ENCODE measurements at places on chromosomes 2 and 18.

GRCh38 chr2:74486141-74486540 is 3.3 kb downstream of the TTC31 start:
- no peak for DNase-seq

DNA sequence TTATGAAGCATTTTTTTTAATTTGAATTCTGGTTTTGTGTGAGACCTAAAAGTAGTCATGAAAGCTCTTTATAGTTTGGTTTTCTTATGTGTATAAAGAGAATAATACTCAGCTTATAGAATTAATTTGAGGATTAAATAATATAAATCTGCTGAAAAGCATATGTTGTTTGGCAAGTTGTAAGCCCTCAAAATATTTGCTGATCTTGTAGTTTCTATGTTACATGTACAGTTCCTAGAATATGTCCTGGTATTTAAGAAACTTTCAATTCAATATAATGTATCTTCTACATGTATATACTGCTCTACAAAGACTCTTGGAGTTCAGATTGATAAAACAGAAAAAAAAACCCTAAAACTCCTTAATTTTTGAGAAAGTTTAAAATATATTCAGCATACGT is 605.5 kb upstream of the FAM98A start:
- no peak for DNase-seq

- DNase-seq, result no peak
Observed at GRCh38 chr2:187936228-187936627, 355.4 kb upstream of the GULP1 start.

- no peak for DNase-seq
Observed at GRCh38 chr2:141438536-141438935, 692.3 kb downstream of the LRP1B start.

DNA sequence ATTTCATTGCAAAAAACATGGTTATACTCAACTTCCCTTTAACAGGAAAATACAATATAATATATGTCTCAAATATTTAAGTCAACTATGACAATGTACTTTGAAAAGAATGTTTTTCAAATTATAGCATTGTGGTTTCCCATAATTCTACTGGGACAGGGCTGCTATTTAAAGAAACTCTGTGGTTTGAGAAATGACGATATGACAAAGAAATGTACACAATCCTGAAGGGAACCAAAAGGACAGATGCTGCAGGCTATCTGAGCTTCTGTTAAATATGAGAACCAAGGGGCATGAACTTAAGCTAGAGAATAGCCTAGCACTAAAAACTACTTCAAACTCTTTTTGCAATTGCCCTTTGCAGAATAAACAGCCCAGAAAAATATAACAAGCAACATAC is 415.9 kb downstream of the GRB14 start:
- no peak for DNase-seq

- DNase-seq, result no peak
Observed at GRCh38 chr2:219486380-219486959, 12.2 kb upstream of the GMPPA start.

DNA sequence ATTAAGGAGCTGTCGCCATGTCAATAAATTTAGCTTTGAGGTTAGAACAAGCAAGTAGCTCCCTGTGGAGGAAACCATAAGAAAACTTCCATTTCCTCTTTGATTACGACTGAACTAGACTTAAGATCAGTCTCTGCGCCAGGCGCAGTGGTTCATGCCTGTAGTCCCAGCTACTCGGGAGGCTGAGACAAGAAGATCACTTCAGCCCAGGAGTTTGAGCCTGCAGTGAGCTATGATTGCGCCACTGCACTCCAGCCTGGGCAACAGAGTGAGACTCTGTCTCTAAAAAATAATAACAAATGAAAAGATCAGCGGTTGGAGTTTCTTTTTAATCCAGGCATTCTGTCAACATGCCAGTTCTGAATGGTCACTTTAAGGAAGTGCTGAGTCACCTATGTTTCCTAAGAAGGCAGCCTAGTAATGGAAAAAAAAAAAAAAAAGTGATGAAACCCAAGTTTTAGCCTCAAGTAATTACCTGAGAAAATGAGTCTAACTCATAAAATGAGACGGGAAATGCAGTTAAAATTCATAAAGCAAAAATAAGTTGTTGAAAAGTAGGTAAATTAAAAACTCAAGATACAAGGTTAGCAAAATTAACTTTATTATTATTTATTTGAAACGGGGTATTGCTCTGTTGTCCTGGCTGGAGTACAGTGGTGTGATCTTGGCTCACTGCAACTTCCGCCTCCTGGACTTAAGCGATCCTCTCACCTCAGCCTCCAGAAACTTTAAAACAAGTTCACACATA is 10.2 kb downstream of the C18orf32 start:
- no peak for DNase-seq

DNA sequence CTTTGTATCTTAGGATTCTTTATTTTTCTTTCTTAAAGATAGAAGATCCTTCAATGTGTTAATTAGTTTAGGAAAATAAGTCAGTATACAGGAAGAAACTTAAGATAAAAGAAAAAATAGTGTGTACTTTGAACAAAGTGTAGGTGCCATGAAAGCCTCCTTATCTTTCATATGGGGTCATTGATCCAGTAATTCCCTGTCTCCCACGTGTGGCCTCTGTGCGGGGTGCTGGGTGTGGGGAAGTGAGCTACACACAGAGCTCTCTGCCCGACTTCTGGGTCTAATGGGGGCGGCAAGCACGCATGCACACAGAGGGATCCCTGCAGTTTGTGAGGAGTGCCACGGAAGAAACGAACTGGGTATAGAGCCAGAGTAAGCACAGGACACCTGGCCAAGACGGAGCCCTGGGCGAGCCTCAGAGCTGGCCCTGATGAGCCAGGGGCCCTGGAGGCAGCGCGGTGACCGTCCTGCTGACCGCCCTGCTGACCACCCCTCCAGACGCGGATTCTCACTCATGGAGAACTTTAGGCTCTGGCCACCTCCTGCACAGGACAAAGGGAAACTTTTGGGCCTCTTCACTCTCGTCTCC is 253.5 kb downstream of the ACKR3 start:
- no peak for DNase-seq

DNA sequence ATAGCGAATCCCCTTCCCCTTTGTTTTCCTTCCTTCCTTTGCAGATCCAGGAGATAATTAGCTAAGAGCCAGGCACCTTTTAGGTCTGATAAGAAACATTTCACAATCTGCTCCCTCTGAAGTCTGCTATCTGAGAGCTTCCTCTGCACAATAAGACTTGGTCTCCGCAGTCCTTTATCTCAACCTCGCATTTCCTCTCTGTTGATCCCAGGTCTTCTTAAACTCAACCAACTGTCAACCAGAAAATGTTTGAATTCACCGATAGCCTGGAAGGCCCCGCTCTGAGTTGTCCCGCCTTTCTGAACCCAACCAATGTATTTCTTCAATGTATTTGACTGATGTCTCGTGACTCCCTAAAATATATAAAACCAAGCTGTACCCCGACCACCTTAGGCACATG is 78.4 kb upstream of the CTDP1 start:
- DNase-seq, result no peak

DNA sequence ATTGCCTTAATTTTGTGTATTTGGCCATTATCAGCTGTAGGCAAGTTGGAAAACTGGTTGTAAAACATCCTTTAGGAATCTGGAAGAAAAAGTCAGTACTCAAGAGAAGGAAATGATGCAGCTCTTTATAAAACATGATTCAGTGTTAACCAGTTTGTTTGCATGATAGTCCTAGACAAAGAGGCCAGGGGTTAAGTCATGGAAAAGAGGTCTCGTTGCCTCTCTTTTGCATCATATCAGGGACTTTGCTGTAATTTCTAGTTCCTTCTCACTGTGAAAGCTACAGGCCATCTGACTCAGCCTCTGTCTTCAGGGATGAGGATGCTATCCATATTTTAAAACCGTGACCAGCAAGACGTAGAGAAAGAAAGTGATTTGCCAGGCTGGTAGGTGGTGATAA is 38.0 kb downstream of the NPAS2 start:
- DNase-seq, result no peak

DNA sequence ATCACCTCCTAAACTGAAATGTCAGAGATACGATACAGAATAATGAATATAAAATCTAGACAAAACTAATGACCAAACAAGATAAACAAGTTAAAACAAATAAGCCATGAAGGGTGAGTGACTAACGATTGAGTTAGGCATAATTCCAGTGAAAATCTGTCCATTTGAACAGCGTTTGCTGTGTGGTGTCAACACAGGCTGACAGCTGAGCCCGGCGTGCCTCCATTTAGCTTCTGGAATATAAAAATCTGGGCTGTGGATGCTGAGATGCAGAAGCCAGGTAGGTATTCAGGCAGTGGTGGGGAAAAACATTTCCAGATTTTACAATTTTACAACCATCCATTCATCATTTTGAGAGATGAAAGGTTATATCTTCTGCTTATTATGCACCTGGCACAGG is 2041.4 kb upstream of the CELF4 start:
- no peak for DNase-seq

GRCh38 chr2:222604749-222605515 is 51.0 kb downstream of the FARSB start:
- no peak for DNase-seq

DNA sequence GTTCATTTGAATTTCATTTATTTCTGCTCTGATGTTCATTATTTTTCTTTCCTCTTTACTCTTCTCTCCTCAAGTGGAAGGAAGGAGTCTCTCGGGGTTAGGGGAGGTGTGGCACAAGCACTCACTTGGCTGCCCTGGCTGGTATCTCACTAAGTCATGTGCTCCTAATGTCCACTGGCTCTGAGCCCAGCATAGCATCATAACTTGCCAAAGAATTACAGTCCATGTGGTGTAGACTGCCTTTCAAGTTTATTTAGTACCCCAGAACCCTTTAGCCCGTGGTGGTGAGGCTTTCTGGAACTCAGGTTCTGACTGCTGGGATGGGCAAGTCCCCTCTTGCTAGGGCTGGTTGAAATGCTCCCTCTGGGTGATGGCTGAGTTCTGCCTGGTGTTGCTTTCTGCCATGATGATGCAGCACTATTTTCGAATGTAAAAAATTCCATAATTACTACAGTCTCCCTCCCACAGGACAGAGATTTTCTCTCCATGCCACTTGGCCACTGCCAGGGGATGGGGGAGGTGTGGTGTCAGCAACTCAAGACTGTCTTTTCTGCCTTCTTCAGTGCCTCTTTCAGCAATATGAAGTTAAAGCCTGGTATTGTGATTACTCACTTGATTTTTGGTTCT is 22.2 kb downstream of the SPAG16 start:
- no peak for DNase-seq

- DNase-seq, result no peak
Observed at GRCh38 chr18:57906852-57907251, 103.7 kb upstream of the ATP8B1 start.

DNA sequence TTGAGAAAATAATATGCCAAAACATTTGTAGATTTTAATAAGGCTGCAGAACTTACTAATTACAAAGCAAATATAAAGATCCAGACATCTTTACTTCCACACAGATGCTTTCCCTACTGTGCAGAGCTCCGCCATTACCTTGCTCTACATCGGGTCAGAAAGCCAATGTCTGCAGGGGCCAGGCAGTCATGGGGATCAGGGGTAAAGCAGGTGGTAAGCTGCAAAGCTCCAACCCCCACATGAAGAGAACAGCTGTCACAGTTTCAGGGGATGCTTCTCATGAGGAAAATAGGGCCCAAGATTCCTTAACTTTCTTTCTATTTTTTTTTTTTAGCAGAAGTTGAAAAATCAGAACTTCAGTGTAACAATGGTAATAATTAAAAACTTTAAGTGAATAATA is 102.7 kb downstream of the DCC start:
- DNase-seq, result no peak

- no peak for DNase-seq
Observed at GRCh38 chr2:191401287-191401686, 156.1 kb downstream of the MYO1B start.

DNA sequence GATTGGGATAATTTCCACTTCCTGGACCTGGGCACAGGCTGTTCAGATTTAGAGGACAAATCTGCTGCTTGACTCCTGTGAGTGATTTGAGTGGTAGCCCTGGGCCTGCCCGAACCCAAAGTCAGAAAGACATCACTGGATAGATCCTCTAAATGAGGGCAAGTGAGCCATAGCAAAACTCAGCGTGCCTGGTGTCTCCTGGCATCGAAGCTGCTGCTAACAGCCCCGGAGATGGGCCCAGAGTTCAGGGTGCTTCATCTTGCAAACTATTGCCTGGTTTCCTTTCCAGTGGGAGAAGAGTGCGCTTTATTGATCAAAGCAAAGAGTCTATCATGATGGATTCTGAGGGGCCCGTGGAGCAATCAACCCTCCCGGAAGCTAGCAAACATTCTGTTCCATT is 153.1 kb upstream of the KLHL29 start:
- no peak for DNase-seq

- DNase-seq, result no peak
Observed at GRCh38 chr18:59885579-59886163, 14.1 kb upstream of the PMAIP1 start.

DNA sequence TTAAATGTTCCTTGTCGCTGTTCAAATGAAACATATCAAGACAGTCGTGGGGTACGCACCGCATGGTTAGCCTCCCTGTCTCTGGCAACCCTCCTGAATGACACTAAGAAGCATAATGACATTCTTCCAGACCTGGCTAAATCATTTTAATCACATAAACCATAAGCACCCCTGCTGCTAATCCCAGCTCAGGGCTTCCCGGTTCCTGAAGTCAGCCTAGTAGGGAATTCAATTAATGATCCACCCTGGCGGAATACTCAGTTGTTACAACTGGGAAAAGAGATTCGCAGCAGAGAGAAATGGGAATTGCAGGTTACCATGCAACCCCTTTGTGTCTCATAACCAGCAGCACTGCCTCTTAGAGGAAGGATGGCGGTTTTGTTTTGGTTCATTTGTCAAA is 200.8 kb upstream of the AGAP1 start:
- no peak for DNase-seq

- no peak for DNase-seq
Observed at GRCh38 chr18:2312440-2312839, 258.9 kb downstream of the METTL4 start.

GRCh38 chr2:1590596-1591460 is 153.5 kb downstream of the PXDN start:
- no peak for DNase-seq

GRCh38 chr2:34912084-34912483 is 1313.0 kb upstream of the FAM98A start:
- no peak for DNase-seq

- DNase-seq, result no peak
Observed at GRCh38 chr2:155157065-155157464, 458.6 kb downstream of the KCNJ3 start.

DNA sequence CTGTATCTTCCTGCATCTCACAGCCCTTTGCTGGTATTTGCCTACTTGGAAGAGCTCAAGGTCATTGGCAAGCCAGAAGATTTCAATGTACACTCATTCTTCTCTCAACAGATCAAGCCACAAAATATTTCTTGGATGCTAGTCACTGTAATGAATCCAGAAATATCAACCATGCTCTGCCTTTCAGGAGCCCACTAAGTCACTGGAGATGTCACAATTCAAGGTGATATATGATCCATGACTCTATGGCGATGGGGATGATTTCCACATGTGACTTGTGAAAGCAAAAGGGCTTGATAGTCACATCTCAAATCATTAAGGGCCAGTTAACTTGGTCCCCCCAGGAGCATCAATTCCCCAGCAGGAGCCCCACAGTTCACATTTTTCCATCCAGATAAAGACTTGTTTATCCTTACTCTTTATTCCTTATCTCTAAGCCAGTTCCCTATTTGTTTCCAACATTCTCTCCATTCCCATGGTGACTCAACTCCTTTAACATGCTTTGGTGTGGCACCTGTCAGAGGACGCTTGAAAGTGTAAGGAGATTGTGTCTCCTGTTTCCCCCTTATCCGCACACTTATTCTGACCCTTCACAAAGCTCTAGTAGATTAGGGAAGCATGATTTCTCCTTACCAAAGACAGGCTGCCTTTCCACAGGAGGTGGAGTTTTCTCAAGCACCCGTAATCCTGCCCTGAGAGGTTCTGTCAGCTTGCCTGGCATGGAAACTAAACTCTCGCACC is 15.8 kb downstream of the PKDCC start:
- DNase-seq, result no peak

GRCh38 chr2:239166201-239166834 is 234.5 kb downstream of the HDAC4 start:
- no peak for DNase-seq

Data from stimulated activated CD8-positive, alpha-beta memory T cell treated with anti-CD3 and anti-CD28 coated beads, Interleukin-7, amount 100 ng/mL, for 1 hour (primary cell).